ENCODE measurements at places on chromosomes 16 and 17.
A peak's percentile ranks its signal among the peaks of the same experiment; 100 is the strongest.

- DNase-seq, result no peak
These were observed 50.8 kb downstream of the TOM1L2 start for GRCh38 chr17:17921192-17922069.

DNA sequence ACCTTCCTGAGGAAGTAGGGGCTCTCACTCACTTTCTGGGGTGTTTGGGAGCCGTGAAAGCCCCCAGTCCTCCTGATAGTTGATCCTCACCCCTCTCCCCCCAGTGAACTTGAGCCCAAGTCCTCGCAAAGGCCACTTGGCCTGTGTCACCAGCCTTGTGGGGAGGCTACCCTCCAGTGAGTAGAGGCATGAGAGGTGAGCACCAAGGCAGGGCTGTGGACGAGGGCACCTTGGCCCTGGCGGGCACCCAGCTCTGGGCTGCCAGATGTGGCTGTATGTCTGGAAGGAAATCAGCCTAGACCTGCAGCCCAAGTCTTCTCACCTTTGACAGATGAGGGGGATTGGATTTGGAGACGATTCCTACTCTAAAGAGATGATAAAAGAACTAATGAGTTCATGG is 3.1 kb downstream of the TTYH2 start:
- no peak for DNase-seq

GRCh38 chr16:49442805-49443204 is 69.2 kb downstream of the C16orf78 start:
- DNase-seq, result no peak

DNA sequence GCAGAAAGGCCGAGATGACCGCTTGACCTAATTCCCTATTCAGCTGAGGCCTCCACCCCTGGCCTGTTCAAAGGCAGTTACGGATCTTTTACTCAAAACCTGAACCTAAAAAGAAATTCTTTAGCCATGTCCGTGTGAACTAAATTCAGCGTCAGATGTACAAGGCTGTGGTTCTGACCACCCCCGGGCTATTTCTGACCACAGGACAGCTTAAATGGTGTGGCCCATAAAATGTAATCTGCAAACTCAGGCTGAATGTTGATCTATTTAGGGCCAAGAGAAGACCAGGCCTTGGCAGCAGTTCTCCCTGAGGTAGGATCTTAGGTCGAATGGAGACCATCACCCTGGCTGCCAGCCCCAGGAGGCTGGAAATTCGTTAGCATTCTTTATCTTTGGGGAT is 485.5 kb downstream of the WWOX start:
- DNase-seq, result no peak

DNA sequence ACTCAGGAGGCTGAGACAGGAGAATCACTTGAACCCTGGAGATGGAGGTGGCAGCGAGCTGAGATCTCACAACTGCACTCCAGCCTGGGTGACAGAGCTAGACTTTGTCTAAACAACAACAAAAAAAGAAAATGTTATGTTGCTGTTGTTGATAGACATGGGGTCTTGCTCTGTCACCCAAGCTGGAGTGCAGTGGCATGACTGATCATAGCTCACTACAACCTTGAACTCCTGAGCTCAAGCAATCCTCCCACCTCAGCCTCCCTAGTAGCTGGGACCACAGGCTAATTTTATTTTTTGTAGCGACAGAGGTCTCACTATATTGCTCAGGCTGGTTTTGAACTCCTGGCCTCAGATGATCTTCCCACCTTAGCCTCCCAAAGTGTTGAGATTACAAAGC is 20.0 kb downstream of the FBXO47 start:
- DNase-seq, result no peak

- DNase-seq, result no peak
These were observed 87.3 kb downstream of the TTC19 start for GRCh38 chr17:16086957-16087356.

DNA sequence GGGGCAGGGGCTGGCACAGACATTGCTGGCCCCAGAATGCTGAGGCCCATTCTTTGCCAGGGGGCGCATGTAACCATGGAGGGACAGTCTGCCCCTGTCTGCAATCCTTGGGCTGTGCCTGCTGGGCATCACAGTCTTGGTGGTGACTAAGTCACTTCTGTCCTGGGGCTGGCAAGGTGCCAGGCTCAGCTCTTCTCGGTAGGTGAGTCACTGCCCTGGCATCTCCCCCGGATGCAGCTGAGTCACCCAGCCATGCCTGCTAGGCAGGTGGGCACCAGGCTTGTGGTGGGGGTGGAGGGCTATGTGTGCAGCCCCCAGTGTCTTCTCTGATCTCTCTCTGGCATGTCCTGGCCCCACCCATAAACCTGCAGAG is 5.6 kb downstream of the RARA start:
- peak; percentile 87 for DNase-seq

DNA sequence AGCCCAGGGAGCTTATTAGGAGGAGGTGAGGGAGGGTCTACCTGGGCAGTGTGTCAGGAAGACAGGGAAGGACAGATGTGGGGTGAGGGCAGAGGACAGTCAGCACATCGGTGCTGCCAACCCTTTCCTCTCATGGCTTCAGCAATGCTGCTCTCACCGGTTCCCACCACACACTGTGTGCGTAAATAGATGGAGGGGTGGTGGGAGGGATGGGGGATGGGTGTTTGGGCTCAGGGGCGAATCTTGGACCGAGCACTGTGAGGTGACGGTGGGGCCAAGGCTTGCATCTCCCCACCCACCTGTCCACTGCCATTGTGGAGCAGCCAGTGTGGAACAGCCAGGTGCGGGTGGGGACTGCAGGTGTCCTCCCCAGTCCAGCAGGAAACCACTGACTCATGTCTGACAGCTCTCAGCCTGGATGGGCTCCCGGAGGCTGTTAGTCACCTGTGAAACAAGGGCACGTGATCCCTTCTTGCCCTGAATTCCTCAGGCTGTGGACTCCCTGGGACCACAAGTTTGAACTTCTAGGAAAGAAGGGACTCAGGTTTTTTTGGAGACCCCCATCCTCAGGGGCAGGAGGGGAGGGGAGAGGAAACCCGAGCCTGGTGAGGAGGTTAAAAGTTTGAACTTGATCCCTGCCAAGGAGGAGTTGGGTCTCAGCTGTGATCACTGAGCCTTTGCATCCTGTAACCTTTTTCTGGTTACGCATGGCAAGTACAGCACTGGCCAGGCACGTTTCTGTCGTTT is 42.7 kb upstream of the SMPD3 start:
- no peak for DNase-seq

- DNase-seq, result no peak
These were observed 2.2 kb downstream of the CIBAR2 start for GRCh38 chr16:85110105-85110504.

GRCh38 chr17:76673729-76674128 is 30.2 kb upstream of the ST6GALNAC1 start:
- DNase-seq, result no peak

GRCh38 chr17:21512307-21513011 is 136.3 kb downstream of the KCNJ12 start:
- no peak for DNase-seq

GRCh38 chr16:56911771-56912571 is 20.0 kb upstream of the HERPUD1 start:
- DNase-seq, result no peak

Measured in AML-193 (cell line).